ENCODE measurements at places on chromosomes 2 and 18. TPM values are rescaled to one million over a fixed set of nuclear protein-coding genes. Genes with fewer than 3 reads are reported as not detected.

DNA sequence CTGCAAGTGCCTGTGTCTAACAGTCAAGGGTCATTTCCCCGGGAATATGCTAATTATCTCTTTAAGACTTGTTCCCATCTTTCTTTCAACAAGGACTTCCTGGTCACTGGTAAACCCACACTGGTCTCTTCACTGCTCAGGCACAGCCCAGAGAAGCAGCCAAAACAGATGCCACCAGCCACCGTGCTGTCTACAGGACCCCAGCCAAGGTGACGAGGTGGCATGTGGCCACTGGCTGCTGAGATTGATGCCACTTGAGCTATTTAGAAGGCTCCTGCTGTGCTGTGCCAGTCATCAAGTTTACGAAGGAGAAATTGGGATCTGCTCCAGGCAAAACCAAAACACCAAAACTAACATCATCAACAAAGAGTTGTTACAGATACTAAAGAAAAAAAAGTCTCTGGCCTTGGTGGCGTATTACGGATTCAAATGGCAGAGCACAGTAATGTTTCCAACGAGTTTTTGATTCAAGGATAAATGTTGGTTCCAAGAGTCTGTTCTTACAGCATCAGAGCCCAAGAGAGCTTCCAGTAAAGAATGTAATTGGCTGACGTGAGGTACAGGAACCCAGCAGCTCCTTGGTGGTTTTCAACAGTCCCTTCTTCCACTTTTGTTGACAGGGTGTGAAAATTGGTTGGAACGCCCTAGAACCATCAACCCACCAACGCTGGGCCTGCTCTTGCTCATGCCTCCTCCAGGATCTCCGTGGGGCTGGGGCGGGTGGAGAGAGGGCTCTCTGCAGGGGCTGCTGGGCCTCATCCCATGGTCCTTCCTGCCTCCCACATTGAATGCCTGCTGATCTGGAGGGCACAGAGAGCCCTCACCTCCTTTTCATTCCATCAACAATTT is 63.7 kb upstream of the ZCCHC2 start:
- no peak overlapping the region for H3K27ac ChIP-seq
- H3K4me1 ChIP-seq, result no peaks in the 10 kb centered on the region
- no peaks in the 10 kb centered on the region for H3K27me3 ChIP-seq
- H3K4me3 ChIP-seq, result no peak overlapping the region
- no peaks in the 10 kb centered on the region for H3K36me3 ChIP-seq

The TCF23 gene
- not detected for polyA plus RNA-seq

The VPS4B gene
- polyA plus RNA-seq, result 18.6 TPM

The ALPP gene
- polyA plus RNA-seq, result not detected

The FECH gene
- polyA plus RNA-seq, result 7.8 TPM

The FNDC4 gene
- 10.1 TPM for polyA plus RNA-seq

- H3K27me3 ChIP-seq, result no peaks in the 10 kb centered on the region
- no peak for DNase-seq
- no peak overlapping the region for H3K27ac ChIP-seq
- no peaks in the 10 kb centered on the region for H3K4me1 ChIP-seq
Measured at GRCh38 chr18:58218117-58218516, 174.1 kb downstream of the NEDD4L start.

The CCDC150 gene
- not detected for polyA plus RNA-seq

DNA sequence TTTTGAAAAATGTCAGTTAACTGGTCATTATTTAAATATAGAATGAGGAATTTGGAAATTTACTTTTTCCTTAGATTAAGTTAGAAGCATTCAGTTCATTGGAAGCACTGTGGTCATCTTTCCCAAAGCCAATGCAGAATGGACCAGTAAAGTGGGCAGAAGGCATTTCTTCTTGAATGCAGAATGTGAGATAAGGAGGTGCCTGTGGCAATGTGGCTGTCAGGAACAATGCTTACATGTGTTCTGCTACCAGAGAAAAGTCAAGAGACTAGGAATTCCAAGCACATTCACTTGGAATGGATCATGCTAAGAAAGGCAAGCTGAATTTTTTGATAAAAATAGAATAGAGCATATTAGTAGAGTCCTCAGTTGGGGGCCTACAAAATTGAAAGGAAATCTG is 295.0 kb upstream of the KCNH7 start:
- H3K4me1 ChIP-seq, result no peaks in the 10 kb centered on the region
- no peak overlapping the region for H3K4me3 ChIP-seq
- H3K27me3 ChIP-seq, result no peaks in the 10 kb centered on the region
- DNase-seq, result no peak

DNA sequence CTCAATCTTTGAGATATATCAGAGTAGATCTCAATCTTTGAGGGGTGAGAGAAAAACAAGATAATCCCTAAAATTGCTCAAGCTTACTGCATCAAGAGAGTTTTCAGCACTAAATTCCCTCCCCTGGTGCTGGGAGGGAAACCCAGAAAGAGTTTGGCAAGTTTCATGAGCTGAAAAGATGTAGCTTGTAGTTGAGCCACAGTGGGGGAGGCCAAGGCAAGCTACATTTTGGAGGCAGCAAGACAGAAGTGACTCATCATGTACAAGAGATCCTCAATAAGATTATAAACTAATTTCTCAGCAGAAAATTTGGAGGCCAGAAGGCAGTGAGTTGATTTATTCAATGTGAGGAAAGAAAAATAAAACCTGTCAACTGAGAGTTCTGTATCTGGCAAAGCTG is 308.2 kb downstream of the PIEZO2 start:
- H3K27ac ChIP-seq, result no peak overlapping the region
- no peak overlapping the region for H3K4me3 ChIP-seq
- no peak for DNase-seq
- no peaks in the 10 kb centered on the region for H3K27me3 ChIP-seq
- H3K4me1 ChIP-seq, result no peaks in the 10 kb centered on the region

- H3K27ac ChIP-seq, result no peak overlapping the region
- no peaks in the 10 kb centered on the region for H3K4me1 ChIP-seq
- H3K4me3 ChIP-seq, result no peak overlapping the region
- no peaks in the 10 kb centered on the region for H3K36me3 ChIP-seq
- DNase-seq, result no peak
Measured at GRCh38 chr2:29878898-29879297, 42.5 kb downstream of the ALK start.

GRCh38 chr2:40348665-40349064 is 103.2 kb downstream of the SLC8A1 start:
- no peaks in the 10 kb centered on the region for H3K27me3 ChIP-seq
- DNase-seq, result no peak
- no peak overlapping the region for H3K4me3 ChIP-seq
- no peaks in the 10 kb centered on the region for H3K36me3 ChIP-seq
- H3K4me1 ChIP-seq, result peaks cover 32% of the 10 kb centered on the region

The OR6B2 gene
- polyA plus RNA-seq, result not detected

DNA sequence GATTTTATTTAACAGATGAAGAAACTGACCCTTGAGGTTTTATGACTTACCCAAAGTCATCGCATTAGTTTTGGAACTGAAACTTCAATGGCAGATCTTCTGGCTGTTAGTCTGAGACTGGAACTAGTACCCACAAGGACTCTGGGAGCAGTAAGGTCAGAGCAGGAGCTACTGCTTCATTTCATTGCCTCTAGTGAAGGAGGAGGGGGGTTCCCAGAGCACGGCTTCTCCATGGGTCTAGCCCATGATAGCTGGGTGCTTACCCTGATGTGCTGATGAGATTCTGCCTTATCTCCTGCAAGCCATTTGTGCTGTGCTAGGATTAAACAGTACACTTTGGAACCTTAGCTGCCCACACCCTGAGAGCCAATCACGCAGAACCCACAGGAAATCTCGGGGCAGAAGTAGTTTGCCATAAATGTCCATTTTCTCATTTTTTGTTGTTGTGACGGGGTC is 5.4 kb upstream of the RNASEH1 start:
- H3K4me3 ChIP-seq, result no peak overlapping the region
- no peak overlapping the region for H3K27ac ChIP-seq
- H3K27me3 ChIP-seq, result no peaks in the 10 kb centered on the region
- peaks cover 9% of the 10 kb centered on the region for H3K4me1 ChIP-seq
- H3K36me3 ChIP-seq, result no peaks in the 10 kb centered on the region

- H3K4me1 ChIP-seq, result peaks cover 37% of the 10 kb centered on the region
- H3K27me3 ChIP-seq, result no peaks in the 10 kb centered on the region
- no peaks in the 10 kb centered on the region for H3K36me3 ChIP-seq
- DNase-seq, result no peak
- no peak overlapping the region for H3K27ac ChIP-seq
Measured at GRCh38 chr2:109182426-109182825, 53.4 kb downstream of the SH3RF3 start.

GRCh38 chr18:56861244-56861643 is 210.1 kb downstream of the WDR7 start:
- no peak overlapping the region for H3K27ac ChIP-seq
- H3K4me3 ChIP-seq, result no peak overlapping the region
- H3K27me3 ChIP-seq, result no peaks in the 10 kb centered on the region
- H3K36me3 ChIP-seq, result no peaks in the 10 kb centered on the region
- no peaks in the 10 kb centered on the region for H3K4me1 ChIP-seq

The ZBTB7C gene
- polyA plus RNA-seq, result 3.0 TPM
